ENCODE measurements at places on chromosomes 16 and 17.
A peak's percentile ranks its signal among the peaks of the same experiment; 100 is the strongest.

DNA sequence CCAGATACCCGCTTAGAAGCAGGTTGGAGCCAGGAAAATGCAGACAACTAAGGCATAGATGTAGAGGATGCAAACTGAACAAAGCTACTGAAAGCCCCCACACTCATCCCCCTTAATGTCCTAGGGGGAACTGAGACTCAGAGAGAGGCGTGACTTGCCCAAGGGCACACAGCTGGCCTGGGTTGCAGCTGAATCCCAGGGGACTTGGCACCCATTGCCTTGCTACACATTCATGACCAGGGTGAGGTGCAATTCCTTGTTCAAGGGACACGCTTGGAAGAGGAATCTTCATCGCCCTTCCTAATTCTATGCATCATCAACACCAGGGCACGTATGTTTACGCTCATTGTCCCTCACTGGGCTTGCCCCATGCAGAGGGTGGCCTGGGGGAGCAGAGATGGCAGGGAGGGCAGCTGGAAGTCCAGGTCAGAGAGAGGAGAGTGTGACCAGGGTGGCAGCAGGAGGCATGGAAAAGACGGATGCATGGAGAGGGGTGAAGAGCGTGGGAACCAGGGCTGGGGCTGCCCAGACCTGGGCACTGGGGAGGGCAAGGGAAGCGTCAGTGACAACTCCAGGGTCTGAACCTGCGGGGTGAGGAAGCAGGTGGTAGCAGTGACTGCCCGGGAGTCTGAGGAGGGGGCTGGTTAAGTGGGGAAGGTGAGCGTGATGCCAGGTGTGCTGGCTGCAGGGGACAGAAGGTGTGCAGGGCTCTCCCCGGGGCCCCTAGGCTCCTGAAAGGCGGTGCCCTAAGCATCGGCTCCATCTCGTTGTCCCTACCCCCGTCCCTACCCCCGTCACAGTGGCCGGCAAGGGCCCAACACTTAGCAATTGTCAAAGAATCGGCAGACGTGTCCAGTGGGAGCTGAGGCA lies 267.1 kb upstream of the TNRC6C start:
- no peak for DNase-seq

DNA sequence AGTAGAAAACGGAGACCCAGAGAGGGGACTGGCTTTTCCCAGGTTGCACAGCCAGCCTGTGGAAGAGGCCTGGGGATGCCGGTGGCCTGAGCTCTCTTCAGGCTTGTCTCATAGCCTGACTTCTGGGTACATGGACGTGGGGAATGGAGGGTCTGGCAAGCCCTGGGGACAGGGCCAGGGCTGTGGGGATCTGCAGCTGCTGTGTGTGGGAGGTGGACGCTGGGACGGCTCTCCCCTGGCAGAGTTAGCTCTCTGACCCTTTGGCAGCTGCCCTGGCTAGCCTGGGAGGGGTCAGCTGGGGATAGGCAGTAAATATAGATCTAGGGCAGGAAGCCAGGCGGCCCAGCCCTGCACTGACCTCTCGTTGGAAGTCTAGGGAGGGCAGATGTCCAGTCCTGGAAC lies 20.5 kb downstream of the SLC4A1 start:
- no peak for DNase-seq

DNA sequence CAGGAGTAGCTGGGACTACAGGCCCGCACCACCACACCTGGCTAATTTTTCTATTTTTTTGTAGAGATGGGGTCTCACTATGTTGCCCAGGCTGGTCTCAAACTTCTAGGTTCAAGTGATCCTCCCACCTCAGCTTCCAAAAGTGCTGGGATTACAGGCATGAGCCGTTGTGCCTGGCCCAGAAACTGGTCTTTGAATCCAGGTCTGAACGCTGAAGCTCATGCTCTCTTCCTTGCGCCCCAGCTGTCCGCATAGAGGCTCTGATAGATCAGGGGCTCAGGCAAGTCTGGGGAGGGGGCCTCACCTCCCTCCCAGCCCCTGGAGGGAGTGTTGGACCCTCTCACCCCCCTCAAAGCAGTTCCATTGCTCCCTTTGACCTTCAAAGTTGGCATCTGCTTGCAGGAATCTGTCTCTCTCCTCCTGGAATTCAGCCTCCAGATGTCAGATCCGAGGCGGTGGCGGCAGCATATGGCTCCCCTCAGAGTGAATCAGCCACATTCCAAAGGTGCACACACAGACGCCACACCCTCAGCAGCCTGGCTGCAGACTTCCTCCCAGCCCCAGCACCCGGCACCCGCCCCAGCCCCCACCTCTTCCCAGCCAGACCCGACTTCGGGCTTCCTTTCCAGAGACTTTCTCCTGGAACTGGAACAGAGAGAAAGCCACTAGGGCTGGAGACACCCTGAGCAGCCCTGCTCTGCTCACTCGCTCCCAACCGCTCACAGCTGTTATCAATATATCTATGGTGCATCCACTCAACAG lies 16.9 kb upstream of the GLIS2 start:
- peak; percentile 71 for DNase-seq

DNA sequence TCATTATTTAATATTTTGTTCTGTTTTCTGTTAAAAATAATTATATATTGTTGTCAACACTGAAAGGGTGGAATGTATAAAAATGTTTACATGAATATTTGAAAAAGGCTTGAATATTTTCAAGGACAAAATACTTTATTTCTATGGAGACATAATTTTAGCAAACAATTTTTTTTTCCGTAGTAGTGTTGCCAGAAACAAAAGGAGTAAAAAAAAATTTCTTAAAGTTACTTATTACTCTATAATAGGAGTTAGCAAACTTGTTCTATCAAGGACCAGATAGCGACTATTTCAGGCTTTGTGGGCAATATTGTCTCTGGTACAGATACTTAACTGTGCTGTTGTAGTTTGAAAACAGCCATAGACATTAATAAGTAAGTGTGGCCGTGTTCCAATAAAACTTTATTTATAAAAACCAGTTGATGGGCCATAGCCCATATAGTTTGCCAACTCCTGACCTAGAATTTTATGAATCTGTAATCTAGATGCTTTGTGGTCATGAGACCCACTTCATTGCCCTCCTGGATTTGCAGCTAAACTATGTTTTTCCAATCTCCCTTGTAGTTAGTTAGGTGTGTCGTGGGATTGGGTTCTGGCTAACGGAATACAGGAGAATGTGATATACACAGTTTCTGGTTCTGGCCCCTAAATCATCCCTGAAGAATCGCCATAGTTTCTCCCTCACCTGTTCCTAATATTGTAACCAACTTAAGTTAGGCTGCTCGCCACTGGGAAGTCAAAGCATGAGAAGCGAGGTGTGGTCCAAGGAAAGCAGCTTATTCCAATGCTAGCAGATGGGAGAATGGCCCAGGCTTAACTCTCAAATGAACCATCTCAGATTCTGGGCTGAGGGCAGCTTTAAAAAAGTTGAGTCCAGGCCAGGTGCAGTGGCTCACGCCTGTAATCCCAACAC lies 153.6 kb downstream of the ABCA8 start:
- no peak for DNase-seq

DNA sequence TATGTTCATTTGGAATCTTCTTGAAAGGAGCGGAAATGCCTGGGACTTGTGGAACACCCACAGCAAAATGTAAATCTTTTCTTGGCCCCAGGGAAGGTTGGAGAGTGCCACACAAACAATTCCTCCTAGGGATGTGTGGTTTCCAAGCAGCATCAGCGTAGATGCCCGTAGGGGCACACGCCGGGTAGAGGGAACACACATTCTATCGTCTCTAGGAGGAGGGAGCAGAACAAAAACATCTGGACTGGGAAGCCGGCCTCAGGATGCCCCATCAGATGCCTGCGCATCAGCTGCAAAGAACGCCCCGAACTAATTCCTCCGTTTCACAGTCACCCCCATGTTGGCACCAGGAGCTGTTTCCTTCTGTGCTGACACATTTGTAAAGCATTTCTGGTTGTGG lies 357.9 kb upstream of the ZFHX3 start:
- DNase-seq = no peak

DNA sequence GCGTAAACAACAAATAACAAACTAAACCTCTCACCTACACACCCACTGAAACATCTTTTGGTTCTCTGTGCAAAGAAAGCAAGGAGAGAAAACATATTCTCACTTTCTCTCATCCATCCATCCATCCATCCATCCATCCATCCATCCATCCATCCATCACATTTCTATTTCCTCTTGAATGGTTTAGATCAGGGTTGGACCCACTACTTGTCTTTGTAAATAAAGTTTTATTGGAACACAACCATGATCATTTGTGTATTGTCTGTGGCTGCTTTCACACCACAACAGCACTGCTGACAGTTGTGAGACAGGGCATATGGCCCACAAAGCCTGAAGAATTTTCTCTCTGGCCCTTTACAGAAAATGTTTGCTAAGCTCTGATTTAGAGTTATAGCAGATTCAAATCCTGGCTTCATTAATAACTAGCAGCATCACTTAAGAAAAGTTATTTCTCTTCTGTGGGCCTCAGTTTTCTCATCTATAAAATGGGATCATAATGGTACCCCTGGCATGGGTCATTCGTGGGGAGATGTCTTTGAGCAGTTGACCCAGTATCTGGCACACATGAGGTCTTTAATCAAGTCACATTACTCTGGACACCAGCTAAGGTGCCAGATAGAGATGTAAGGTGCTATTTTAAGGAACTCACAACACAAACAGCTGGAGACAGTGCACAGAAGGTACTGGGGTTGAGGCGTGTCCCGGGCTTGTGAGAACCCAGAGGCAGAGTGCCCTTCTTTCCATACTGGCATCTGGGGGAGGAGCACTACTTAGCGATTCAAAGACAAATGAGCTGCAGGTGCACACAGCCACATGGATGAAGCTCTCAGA lies 146.3 kb downstream of the CMIP start:
- DNase-seq = no peak

DNA sequence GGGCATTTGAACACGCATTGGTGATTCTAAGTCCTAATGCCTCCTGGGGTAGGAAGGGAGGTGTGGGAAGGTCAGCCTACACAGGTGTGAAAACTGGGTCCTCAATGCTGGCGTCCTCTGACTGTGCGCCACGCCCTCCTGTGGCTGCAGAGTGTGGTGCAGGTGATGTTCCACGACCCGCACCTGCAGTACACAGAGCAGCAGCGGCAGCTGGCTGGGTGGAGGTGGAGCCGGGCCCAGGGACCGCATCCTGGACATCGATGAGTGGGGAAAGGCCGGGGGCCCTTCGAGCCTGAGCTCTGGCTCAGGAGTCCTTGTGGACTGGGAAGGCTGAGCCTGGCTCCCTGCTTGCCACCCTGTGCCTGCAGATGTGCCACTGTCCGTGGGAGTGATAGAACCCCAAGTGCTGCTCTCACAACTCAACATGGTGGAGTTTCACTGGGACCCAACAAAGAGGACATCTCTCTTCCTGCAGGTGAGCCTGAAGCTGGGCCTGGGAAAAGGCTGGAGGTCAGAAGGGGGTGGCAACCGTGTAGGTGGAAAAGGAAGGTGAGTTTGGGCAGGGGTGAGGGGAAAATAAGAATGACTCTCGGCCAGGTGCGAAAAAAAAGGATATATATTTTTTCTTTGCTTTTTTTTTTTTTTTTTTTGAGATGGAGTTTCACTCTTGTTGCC lies 14.0 kb upstream of the STAC2 start:
- no peak for DNase-seq

DNA sequence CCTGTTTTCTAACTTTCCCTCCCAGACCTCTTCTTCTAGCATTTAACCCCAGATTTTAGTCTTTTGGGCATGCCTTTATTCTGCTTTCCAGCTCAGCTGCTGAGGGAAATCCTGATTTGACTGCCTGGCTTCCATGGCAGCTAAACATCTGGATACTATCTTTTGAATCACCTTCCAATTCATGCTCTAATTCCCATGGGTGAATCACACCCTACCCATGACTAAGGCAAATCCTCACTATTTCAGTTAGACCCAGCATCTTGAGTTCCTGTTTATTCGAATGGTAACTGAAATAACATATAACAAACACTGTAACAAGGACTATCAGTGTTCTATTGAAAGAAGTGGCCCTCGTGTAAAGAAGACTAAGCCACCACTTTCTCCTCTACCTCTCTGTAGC lies 29.8 kb downstream of the CA10 start:
- no peak for DNase-seq

DNA sequence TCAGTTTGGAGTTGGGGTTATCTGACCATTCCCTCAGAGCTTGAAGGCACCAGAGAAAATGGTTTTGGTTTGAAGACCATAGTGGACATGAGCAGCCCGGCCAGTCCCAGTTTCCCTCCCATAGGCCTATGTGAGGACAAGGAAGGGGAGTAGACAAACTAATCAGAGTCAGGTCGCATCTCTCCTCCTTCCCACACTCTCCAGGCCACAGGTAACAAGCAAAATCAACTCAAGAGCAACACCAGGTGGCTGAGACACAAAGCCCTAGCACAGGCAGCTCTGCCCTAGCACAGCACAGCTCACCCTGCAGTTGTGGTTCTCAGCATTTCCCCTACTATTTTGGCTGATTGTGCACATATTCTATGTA lies 7.2 kb downstream of the SUPT4H1 start:
- no peak for DNase-seq

GRCh38 chr17:78259192-78259554 lies 27.7 kb downstream of the TMEM235 start:
- no peak for DNase-seq

DNA sequence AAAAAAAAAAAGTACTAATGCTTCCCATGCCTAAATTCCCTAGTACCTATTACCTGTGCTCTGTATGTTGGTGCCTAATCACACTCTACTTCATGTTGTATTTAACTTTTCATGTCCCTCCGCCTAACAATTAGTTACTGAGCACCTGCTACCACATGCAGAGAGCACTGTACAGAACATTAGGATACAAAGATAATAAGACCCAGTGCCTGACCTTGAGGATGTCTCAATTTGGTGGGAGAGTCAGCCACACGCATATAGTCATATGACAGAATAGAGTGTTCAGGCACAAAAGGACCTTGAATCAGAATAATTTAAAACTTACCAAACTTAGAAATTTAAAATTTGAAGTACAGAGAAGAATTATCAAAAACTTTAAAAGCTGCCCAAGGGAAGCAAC lies 42.1 kb downstream of the USP31 start:
- no peak for DNase-seq

GRCh38 chr16:68902003-68902968 lies 59.0 kb downstream of the TANGO6 start:
- no peak for DNase-seq

DNA sequence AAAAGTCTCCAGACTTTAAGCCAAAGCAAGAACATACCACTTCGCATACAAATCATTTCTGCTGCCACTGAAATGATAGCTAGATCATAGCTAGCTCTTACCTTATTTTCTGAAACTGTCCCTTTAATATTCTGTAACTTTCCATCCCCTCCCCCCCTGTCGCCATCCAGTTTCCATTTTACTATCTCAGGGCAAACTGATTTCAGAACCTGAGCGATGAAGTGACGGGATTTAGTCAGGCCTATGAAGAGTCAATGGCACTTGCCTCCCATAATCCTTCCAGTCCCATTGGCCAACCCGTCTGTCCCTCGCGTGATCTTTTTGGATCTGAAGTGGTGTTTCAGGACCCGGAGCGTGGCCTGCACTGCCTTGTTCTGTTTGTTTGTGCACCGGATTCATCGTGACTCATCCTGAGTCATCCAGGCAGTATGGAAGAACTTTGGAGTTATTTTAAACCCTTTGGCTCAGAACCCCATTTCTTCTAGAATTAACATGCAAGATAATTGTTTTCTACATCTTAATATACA lies 199.8 kb upstream of the CHMP6 start:
- DNase-seq = peak; percentile 90

GRCh38 chr16:59698346-59699020 lies 964.4 kb upstream of the GOT2 start:
- no peak for DNase-seq

Measured in T1000 (cell line).